Neural crest cell (in vitro differentiated cells): ENCODE measurements at places on chromosomes 1 and 21.

DNA sequence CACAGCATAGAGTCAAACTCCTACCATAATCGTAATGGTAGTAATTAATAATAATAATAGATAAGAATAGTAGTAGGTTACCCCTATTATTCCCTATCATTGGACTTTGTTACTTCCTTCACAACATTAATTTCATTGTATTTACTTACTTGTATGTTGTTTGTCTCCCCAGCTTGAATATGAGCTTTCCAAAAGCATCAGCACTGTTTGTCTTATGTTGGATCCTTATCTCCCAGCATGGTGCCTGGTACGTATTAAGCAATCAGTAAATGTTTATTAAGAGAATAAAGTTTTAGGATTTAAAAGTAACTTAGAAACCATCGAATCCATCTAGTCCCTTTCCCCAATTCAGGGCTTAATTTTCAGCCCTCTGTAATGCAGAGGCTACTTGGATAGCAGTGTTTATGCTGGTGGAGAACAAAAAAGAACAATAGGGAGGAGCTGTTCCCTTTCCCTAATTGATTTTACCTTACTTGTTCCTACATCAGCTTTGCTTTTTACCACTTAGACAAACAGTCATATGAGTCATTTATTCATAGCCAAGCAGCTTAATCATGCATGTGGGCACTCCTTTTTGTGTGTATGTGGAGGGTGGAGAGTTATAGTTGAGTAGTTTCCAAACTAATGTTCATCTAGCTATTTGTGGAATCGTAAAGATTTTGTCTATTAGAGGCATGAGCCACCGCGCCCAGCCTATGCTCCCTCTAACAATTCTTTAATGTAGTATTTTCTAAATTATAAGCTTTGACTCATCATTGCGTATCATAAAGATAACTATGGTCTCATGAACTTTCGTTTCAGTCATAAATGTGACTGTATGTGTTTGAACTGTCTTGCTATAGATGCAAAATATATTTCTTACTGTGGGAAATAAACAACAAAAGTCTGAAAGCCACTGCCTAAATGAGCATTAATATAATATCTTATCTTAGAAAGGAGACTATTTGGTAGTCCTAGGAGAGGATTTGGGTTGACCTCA is 20.9 kb upstream of the DR1 start:
- H3K27me3 ChIP-seq, result no peaks in the 10 kb centered on the region
- H3K4me1 ChIP-seq, result no peaks in the 10 kb centered on the region
- no peak overlapping the region for H3K4me3 ChIP-seq
- no peaks in the 10 kb centered on the region for H3K36me3 ChIP-seq
- no peak overlapping the region for H3K27ac ChIP-seq

GRCh38 chr1:207670192-207670591 is 25.3 kb downstream of the CR1L start:
- H3K36me3 ChIP-seq, result peaks cover 7% of the 10 kb centered on the region
- H3K27me3 ChIP-seq, result peaks cover 35% of the 10 kb centered on the region
- no peak for DNase-seq
- H3K4me3 ChIP-seq, result no peak overlapping the region
- no peaks in the 10 kb centered on the region for H3K4me1 ChIP-seq

- H3K27ac ChIP-seq, result no peak overlapping the region
- H3K27me3 ChIP-seq, result no peaks in the 10 kb centered on the region
- H3K36me3 ChIP-seq, result no peaks in the 10 kb centered on the region
- peaks cover 35% of the 10 kb centered on the region for H3K4me1 ChIP-seq
Measured at GRCh38 chr1:246795906-246796694, 71.9 kb downstream of the SCCPDH start.

GRCh38 chr1:88897070-88897730 is 5.8 kb upstream of the GTF2B start:
- H3K27ac ChIP-seq, result no peak overlapping the region
- no peak overlapping the region for H3K4me3 ChIP-seq
- H3K36me3 ChIP-seq, result peaks cover 6% of the 10 kb centered on the region
